Pons (tissue), 1 donor: ENCODE measurements at places on chromosomes 3 and 15.
A peak's percentile ranks its signal among the peaks of the same experiment; 100 is the strongest.

DNA sequence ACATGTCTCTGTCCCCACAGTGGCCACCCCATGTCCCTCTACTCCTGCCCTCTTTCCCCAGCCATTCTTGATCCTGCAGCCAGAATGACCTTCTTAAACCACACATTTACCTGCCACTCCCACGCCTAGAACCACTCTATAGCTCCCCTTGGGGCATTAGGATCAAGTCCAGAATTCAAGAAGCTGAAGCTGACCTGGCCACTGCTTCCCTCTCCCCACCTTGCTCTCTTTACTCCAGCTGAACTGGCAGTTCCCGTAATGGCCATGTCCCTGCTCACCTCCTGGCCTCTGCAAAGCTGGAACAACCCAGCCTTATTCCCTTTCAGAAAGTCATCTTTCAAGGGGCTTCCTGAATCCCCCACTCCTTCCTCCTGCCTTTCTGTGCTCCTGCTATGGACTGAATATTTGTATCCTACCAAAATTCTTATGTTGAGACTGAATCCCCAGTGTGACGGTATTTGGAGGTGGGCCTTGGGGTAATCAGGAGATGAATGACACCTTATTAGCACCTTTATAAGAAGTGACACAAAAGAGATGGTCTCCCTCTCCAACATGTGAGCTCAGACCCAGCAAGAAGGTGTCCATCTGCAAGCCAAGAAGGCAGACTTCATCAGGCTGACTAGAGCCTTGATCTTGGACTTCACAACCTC lies 3.8 kb downstream of the CSRNP1 start:
- no peak for DNase-seq

DNA sequence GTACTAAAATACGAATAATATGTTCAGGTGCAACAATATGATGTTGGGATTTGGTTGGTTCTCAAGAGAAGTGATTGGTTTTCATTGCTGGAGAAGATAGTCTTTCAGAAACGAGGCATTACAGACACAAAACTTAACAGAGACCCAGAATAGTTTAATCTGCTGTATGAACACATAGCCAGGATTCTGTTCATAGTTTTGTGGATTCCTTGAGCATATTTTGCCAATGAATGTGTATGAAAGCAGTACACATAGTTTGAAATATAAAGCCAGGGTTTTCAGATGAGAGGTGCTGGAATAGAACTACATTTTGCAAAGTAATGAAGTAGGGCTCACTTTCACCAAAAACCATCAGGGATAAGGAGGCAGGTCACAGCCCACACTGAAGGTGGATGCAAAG lies 5.7 kb upstream of the MCTP2 start:
- DNase-seq = no peak

- no peak for DNase-seq
Observed at GRCh38 chr3:168839653-168840052, 743.9 kb upstream of the GOLIM4 start.

GRCh38 chr3:62892951-62893350 lies 17.7 kb upstream of the CADPS start:
- DNase-seq = no peak

DNA sequence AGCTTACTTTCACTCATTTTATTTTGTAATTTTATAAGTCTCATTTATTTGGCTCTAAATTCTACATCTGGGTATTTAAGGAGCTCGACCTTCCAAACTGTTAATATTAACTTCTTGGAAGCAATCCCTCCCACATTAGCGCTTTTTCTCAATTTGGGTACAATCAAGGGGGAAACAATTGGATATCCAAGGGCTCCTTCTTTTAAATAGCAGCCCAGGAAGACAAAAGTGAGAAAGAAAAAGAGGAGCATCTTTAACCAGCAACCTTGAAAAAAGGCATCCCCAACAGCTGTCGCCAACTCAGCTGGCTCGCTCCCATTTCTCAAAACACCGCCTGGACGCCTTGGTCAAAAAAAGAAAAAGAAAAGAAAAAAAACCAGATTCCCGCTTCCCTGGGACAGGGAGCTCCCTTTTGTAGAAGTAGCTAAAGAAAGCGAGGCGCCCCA lies 873 bp downstream of the C3orf70 start:
- DNase-seq = peak; percentile 40

GRCh38 chr3:24595796-24596195 lies 101.1 kb upstream of the THRB start:
- DNase-seq = no peak

GRCh38 chr15:98160236-98160635 lies 199.7 kb downstream of the ARRDC4 start:
- DNase-seq = no peak

- DNase-seq = no peak
Observed at GRCh38 chr3:43696441-43696840, 5.7 kb downstream of the ABHD5 start.

GRCh38 chr3:174186377-174186989 lies 672.7 kb upstream of the NAALADL2 start:
- DNase-seq = no peak
